ENCODE measurements at places on chromosomes 12 and 14.

- no peak for DNase-seq
These were observed 10.5 kb downstream of the GNPNAT1 start for GRCh38 chr14:52780893-52781292.

DNA sequence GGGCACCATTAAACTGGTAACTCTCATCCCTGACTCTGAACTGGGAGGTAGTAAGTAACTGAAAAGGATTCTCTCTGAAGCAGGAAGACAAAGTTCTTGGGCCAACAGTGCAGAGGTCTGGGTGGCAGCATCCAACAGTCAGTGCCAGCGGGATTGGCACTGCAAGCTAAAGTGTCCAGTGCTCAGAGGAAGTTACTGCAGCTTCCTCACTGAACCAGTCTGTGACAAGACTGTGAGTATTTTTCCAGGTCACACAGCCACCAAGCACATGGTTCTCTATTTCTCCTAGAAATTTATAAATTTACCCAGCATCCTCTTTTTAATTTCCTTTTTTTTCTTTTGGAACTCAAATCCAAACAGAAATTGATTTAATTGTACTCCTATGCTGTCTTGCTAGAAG, 81.6 kb upstream of the FAR2 start:
- no peak for DNase-seq

GRCh38 chr12:111453071-111453989, 47.6 kb downstream of the SH2B3 start:
- no peak for DNase-seq

GRCh38 chr14:105659935-105660527, 133.6 kb downstream of the TMEM121 start:
- DNase-seq, result no peak

- DNase-seq, result no peak
These were observed 12.6 kb upstream of the OAS1 start for GRCh38 chr12:112894128-112894527.

DNA sequence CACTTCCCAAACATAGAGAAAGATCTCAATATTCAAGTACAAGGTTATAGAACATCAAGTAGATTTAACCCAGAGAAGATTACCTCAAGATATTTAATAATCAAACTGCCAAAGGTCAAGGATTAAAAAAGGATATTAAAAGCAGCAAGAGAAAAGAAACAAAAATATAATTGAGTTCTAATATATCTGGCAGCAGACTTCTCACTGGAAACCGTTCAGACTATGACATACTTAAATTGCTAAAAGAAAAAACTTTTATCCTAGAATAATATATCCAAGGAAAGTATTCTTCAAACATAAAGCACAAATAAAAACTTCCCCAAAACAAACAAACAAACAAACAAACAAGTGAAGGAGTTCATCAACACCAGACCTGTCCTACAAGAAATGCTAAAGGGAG, 92.4 kb downstream of the FSCB start:
- no peak for DNase-seq

GRCh38 chr14:86639146-86639545, 1109.2 kb downstream of the FLRT2 start:
- peak; percentile 68 for DNase-seq

- DNase-seq, result no peak
These were observed 26.2 kb downstream of the LGR5 start for GRCh38 chr12:71465796-71466195.

- peak; percentile 80 for DNase-seq
These were observed 45.0 kb upstream of the OR6J1 start for GRCh38 chr14:22689199-22689598.

DNA sequence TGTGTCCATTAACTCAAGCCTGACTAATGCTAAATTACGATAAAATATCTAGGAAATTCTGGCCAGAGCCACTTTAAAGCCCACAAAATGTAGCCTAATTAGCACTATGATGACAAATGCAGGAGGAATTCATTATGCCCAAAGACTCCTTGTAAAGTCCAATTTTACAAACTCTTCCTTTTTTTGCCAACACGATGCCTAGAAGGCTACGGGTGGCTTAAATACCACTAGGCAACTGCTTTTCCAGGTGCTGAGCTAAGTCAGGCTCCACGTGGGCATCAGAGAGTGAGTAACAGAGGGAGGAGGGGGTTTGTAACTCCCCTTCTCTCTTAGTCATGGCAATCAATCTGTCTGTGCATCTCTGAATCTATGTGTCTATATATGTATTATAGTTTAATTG, 172.4 kb upstream of the NTF3 start:
- DNase-seq, result peak; percentile 56

DNA sequence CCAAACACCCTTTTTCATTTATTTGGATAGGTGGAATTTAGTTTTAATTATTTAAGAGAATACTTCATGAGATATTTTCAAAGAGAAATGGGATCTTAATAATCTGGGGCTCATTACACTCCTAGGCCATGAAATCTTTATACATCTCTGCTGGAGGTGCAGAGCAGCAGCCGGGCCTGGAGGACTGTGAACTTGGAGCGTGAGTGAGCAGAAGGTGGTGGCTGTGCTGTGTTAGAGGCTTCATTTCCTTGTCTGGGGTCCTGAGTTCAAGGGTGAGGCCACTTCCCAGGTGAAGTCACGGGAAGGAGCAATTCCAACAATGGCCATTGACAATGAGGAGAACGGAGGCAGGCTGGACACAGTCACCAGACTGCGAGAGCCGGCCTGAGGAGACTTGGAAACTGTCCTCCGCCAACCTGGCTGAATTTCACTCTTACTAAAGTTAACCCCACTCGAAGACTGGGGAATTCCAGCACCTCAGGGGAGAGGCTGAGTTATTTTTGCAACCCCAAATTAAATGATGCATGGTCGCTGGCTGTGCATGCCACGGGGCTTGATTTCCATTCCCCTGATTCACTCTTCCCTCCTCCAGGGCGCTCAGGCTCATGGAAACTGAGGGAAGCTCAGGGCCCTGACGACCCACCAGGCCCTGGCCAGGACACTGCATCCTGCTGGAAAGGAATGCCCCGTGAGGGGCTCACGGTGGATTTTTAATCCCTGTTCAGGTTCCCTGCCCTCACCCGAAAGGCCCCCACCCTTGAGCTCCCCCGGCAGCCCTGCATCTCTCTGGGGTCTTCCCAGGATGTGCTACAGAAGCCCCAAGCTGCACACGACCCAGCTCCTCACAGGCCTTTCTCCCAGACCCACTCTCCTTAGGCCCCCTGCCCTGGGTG, 22.6 kb upstream of the TRAF3 start:
- DNase-seq, result no peak

DNA sequence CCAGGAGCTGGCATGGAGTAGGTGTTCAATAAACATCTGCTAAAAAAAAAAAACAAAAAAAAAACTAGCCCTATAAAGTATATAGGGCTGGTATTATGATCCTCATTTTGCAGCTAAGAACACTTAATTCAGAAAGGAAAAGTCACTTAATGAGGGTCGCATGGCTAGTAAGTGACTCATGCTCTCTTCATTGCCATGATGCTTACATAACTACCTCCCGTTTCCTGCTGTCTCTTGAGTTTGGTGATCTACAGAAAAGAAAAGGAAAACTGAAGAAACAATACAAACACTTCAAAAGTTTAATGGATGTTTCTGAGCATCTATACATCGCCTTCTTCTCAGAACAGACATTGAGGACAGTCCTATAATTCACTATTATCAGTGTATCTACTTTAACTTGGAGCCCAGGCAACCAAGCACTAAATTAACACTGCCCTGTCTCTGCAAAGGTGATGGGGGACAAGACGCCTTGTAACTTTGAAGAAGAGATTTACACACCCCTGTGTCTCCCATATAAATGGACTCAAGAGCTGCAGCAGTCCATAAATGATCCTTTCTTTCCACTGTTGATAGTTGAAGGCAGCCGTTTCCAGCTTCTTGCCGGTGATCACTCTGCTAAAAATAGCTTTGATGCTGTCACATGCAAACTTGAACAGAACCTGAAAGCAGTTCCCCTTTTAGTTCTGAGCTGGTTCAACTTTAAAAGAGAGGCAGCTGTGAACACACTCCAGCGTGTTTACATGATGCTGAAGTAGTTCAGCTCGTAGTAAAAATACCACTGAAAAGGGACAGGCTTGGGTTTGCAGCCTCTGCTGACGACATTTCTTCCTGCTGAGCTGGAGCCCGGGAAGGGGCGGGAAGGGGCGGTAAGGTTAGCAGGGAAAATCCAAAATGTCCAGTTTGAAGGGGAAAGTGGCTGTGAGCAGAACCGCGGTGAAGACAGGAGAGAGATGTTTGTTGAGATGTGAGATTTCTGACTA, 113.3 kb downstream of the FOXN3 start:
- peak; percentile 71 for DNase-seq

DNA sequence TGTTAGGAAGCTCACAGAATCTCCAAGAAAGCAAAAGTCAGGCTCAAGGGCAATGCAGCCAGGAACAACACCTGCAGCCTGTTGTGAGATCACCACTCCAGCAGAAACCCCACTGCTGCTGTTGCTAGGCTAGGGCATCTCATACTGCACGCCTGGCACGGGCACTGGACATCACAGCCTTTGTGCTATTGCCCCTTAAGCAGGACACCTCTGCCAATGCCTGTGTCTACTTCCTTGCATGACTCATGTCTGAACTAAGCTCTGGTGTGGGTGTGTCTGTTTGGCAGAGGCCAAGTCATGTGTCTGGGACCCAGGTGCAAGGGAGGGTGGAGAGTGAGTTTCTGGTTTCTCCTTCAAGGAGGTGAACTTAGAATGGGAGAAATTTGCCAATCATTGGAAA, 10.0 kb upstream of the DDX47 start:
- DNase-seq, result peak; percentile 46

DNA sequence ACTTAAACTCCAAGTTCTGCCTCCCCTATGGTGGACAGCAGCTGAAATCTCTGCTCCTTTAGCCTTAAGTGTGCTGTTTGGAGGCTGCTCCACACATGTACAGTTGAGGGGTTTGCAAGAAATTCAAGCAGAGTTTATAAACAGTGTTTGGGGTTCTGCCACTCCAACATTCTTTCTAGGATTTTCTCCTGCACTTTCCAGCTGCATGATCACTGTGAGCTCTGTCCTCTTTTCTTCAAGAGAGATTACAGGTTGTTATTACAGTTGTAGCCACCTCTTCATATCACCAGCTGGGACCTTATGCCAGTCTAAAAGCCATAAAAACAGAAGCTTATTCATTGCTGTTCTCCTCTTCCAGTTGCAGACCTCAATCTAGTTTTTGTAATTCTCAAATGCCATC, 8.4 kb downstream of the ZBTB25 start:
- no peak for DNase-seq

GRCh38 chr12:17928708-17929366, 161.2 kb downstream of the RERGL start:
- peak; percentile 71 for DNase-seq

GRCh38 chr12:28543021-28543890, 353.0 kb downstream of the CCDC91 start:
- DNase-seq, result no peak

- DNase-seq, result peak; percentile 25
These were observed 1141.3 kb downstream of the BCL11B start for GRCh38 chr14:98130691-98131090.

DNA sequence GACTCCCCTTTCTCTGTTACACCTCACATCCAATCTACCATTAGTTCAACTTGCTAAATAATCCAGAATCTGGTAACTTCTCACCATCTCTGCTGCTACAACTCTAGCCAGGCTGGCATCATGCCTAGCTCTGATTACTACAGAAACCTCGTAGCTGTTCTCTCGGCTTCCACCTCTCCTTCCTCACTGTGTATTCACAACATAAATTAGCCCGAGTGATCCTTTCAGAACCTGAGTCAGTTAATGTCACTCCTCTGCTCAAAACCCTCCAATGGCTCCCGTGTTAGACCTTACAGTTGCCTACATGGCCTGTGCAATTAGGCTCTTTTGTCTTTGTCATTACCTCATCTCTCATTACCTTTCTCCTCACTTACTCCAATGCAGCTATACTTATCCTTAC, 139.4 kb downstream of the PDE3A start:
- DNase-seq, result no peak

DNA sequence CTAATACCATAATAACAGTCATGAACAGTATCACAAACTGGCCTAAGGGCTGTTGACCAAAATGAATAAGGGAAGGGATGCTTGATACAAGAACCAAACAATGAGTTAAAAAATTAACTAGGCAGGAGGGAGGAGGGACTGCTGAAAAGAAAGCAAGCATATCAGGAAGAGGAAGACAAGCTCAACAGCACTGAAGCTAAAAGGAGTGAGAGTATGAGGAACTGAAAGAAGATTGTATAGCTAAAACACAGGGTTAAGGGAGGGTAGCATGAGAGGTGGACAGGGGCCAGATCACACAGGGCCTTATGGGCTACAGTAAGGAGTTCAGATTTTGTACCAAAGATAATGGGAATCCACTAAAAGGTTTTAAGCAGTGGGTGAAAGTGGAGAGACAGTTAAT, 34.1 kb downstream of the ITGA7 start:
- no peak for DNase-seq

GRCh38 chr12:38154096-38155019, 162.2 kb upstream of the ALG10B start:
- DNase-seq, result no peak

- no peak for DNase-seq
These were observed 21.0 kb upstream of the RIC8B start for GRCh38 chr12:106753526-106753925.

- DNase-seq, result no peak
These were observed 1.2 kb upstream of the ALDH1L2 start for GRCh38 chr12:105085501-105085900.

DNA sequence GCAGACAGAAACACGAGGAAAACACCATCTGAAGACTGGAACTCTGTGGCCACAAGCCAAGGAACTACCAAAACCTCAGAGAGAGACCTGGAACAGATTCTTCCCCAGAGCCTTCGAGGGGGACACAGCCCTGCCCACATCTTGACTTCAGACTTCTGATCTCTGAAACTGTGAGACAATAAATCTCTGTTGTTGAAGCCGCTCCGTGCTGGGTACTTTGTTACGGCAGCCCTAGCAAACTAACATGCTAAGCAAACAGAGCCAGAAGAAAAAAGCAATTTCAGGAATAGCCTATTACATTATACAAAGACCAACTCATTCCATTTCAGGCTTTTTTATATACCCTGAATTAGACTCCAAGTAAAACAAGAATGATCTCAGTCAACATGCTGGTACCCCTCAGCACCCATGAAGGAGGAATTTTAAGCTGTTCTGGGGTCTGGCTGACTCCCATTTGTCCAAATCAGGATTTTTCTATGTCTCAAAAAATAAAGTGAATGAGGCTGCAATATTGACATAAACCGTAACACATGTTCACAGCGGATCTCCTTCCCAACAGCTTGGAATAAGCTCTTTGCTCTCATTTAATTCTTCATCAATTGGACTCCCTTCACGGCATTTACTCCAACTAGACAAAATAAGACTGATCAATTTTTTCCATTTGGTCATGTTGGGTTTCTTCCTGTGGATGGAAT, 190.1 kb downstream of the FOXN3 start:
- DNase-seq, result peak; percentile 29

DNA sequence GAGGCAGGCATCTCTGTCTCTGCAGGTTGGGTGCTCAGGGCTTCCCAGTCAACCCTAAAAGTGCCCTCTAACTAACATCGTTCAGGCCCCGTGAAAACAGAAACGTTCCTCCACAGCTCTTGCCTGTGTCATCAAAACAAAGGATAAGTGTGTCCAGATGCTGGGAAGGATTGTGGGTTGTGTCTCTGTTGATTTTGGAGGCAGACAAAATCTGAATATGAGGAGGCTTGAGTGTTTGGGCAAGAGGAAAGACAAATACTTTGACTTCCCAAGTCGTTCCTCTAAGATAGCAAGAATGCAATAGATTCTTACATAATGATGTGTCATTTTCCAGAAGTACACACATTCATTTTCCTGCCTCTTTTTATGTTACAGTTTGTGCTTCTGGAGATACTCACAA, 52.9 kb downstream of the SERPINA3 start:
- peak; percentile 97 for DNase-seq
